ENCODE measurements at places on chromosomes 5 and 9.
A peak's percentile ranks its signal among the peaks of the same experiment; 100 is the strongest.

GRCh38 chr5:83831834-83832233 lies 111.2 kb upstream of the HAPLN1 start:
- DNase-seq: no peak

GRCh38 chr5:130335117-130335516 lies 430.9 kb downstream of the CHSY3 start:
- DNase-seq: no peak

- no peak for DNase-seq
These were observed 115.7 kb downstream of the FRMD3 start for GRCh38 chr9:83422527-83422926.

GRCh38 chr5:133846478-133847226 lies 121.8 kb downstream of the C5orf15 start:
- no peak for DNase-seq

DNA sequence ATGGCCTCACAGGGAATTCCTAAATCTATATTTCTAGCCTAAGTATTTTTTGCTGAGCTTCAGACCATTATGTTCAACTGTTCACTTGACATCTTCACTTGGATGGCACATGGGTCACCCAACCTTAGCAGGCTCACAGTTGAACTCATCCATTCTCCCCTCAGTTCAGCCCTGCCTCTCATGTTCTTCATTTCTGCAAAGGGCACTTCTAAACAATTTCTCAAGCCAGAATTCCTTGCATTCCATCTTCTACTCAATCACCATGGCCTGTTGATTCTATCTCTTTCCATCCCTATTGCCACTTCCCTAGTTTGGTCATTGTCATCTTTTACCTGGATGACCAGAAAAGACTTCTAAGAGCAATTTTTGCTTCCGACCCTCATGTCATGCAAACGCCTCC lies 7.3 kb upstream of the RGS3 start:
- DNase-seq: no peak

GRCh38 chr9:129258823-129259301 lies 80.8 kb upstream of the IER5L start:
- peak; percentile 55 for DNase-seq

DNA sequence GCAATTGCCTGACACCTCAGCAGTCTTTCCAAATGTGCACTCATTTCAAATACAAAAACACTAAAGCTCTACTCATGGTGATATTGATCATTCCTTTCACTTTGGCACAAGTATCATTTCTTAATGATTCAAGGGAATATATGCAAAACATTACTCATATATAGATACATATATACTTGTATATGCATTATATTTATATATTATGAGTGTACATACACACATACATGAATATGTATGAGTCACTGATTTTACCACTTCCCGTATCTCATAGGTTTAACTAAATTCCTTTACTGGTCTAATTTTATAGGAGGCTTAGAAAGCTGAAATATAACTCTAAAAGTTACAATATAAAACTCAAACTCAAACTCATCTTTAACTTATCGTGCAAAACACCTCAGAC lies 156.5 kb downstream of the CDH9 start:
- no peak for DNase-seq

DNA sequence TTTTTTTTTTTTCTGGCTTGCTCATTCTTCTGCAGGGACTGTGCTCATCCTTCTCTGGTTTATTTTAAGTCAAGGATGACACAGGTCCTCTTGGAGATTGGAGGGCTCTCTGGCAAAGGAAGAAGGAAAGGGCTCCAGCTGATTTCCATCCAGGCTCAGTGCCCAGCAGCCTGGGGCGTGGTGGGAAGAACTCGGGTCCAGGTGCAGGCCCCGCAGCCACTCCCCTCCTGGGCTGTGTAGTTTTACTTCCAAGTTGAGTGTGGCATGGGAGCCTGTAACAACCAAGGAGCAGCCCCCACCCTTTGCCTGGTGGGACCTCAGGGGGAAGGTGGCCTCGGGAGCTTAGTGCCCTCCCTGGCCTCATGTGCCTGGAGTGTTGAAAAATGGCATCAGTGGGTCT lies 58.9 kb downstream of the ANKRD33B start:
- no peak for DNase-seq

- no peak for DNase-seq
These were observed 144.4 kb upstream of the NR4A3 start for GRCh38 chr9:99677281-99677680.

GRCh38 chr9:129126749-129127618 lies 15.8 kb downstream of the PTPA start:
- DNase-seq: no peak

DNA sequence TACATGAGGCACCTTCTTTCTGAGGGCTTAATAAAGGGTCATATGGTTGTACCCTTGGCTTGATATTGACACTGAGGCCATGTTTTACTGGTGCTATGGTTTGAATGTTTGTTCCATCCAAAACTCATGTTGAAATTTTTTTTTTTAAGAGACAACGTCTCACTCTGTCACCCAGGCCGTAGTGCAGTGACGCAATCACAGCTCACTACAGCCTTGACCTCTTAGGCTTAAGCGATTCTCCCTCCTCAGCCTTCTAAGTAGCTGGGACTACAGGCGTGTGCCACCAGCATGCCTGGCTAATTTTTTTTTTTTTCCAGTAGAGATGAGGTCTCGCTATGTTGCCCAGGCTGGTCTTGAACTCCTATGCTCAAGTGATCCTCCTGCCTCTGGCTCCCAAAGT lies 20.9 kb downstream of the FAM151B start:
- DNase-seq: no peak

DNA sequence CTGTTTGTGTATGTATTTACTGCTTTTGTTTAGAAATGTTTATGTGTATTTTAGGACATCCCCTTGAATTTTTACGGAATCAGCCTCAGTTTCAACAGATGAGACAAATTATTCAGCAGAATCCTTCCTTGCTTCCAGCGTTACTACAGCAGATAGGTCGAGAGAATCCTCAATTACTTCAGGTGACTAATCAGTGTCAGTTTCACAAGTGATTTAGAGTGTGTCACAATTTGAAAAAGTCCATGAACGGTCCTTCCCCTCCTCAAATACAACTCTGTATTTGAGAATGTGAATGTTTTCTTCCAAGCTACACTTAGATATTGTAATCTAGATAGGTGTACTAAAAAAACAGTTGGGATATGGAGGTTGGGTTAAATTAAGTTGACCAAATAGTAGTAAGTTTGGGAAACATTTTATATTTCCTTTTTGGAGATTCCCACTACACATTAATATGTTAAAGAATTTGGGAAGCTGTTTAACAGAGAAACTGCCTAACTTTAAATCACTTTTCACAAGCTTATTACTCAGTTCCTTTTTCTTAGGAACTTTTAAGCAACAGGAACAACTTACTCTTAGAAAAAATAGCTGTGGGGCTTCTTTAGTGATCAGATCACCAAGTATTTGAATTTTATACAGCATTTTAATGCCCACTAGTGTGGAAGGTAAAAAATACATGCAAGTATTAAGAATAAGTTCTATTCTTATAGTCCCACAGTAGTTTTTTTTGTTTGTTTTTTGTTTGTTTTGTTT lies 40.9 kb downstream of the RAD23B start:
- DNase-seq: no peak

GRCh38 chr5:82151662-82152061 lies 126.5 kb downstream of the RPS23 start:
- DNase-seq: no peak

DNA sequence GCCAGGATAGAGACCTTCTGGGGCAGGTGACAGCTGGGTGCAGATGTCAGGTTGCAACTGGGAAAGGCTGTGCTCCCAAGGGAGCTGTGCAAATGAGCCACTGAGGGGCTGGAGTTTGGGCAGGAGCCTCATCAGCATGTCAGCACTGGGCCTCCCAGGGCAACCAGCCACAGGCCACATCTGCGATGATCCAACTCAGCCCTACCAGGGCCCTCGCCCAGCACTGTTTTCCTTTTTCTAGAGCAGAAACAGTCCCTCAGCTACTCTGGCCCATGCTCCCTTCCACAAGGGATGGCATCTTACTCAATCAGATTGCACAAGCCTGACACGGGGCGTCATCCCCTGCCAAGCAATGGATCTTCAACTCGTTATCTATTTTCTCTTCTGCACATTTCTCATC lies 24.8 kb downstream of the NIPAL4 start:
- no peak for DNase-seq

DNA sequence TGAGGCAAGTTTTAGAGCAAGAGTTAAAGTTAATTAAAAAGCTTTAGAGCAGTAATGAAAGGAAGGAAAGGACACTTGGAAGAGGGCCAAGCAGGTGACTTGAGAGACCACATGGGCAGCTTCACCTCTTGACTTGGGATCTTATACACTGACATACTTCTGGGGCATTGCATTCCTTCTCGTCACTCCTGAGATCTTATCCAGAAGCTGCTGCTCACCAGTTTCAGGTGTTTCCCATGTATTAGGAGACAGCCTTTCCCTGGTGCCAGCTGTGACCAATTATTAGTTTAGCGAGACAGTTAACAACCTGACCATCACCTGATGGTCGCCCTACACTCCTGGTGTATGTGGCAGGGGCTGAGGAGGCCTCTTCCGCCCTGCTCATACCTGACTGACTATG lies 382.1 kb downstream of the KDM4C start:
- DNase-seq: no peak

- no peak for DNase-seq
These were observed 5.4 kb upstream of the FAM120A start for GRCh38 chr9:93446073-93446472.

DNA sequence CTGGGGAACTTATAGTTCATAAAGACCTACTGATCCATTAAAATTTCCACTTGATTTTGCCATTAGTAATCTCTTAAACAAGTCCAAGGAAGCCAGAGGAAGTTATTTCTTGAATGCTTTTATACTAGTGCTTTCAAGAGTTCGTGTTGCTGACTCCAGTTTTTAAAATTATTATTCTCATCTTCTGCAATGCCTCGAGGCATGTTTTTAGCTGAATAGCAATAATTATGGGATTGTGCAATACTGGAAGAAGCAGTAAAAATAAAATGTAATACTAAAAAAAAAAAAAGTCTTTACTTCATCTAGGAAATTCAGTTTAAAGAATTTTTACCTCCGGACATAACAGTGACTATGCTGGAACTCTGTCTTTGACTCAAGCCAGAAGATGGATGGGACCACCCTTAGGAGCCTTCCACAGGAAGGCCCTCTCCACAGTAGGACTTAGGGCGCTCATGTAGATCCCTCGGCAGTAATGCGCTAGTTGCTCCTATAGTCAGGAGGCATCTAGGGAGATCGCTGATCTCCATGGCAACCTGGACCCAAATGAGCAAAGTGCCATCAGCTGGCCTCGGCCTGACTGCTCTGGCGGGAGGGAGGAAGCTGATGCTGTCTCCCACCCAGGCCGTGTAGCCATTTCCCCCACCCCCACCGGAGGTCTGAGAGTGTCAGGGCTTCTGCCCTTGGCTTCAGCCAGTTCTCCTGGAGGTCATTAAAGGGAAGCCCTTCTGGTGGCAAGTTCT lies 56.7 kb downstream of the DAPK1 start:
- no peak for DNase-seq

DNA sequence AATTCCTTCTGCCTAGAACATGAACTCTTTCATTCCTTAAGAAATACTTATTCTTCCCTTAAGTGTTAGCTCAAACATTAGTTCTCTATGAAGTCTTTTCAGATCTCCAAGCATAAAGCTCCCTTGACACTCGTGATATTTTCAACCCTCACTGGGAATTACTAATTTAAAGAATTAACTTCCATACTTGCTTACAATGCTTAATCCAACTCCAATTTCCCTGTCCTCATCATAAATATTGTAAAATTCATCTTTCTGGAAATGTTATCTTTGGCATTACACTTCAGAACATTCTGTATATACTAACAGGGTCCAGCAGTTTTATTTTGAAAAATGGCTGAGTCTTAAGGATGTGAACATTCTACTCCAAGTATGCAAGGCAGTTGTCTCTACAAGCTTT lies 7.2 kb downstream of the STARD4 start:
- DNase-seq: no peak

GRCh38 chr5:168660691-168661090 lies 81.5 kb upstream of the PANK3 start:
- DNase-seq: no peak

DNA sequence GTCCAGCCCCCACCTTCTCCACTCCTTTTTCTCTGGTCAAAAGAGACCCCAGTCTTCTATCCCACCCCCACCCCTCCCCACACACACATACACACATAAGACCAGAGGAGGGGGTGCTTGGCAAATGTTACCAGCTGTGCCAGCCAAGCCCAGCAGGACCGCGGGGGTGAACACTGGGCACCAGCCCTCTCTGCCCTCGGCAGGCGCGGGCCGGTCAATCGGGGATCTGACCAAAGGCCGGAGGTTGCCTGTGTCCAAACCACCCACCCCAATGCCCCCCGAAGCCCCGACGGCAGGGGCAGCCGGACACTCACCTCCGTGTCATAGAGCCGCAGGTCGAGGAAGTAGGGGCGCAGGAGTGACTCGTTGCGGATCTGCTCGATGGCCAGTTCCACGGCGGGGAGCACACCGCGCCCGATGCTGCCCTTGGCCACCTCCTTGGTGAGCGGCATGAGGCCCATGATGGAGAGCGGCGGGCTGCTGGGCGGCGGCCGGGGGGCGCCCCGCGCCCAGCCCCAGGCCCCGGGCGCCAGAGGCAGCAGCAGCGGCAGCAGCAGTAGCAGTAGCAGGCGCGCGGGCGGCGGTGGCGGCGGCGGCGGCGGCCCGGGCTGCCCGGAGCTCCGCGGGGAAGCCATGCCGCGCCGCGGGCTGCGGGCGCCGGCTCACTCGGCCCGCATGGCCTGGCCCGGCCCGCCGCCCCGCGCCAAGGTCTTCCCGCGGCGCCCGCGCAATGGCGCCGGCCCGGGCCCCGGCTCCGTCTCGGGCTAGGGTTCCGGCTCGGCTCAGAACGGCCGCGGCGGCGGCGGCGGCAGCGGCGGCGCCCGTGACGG lies 417 bp downstream of the GABBR2 start:
- DNase-seq: no peak

- no peak for DNase-seq
These were observed 148.2 kb downstream of the CAAP1 start for GRCh38 chr9:26744191-26744965.

DNA sequence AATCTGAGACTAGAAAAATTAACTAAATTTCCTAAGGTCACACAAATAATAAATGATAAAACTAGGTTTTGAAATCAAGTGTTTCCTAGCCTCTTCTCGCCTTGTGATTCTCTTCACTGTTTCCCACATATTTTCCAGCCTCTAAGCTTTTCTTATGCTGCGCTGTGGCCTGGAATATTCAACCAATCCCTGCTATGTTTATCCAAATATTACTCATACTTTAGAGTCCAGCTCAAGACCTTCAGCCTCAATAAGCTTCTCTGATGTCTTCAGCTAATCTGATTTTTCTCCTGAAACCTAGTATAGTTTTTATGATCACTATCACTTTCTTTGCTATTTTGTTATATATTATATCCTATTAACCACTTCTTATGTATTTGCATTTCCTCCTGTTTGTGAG lies 303.1 kb upstream of the CDH6 start:
- DNase-seq: no peak

DNA sequence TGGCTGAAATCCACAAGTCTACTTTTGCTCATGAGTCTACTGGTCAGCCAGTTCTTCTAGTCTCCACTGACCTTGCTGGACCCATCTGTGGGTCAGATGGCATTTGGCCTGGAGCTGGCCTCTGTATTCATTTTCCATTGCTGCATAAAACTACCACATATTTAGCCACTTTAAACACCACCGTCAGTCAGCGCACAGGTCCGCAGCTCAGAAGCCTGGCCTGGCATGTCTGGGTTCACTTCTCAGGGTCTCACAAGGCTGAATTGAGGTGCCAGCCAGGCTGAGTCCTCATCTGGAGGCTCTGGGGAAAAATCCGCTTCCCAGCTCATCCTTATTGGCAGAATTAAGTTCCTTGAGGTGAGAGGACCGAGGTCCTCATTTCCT lies 54.7 kb downstream of the BARX1 start:
- DNase-seq: no peak

Measured in activated T-cell treated with anti-CD3 and anti-CD28 coated beads, Interleukin-2, amount 50 U/mL, for 24 hours (primary cell).